ENCODE measurements at places on chromosomes 3 and 15.
A peak's percentile ranks its signal among the peaks of the same experiment; 100 is the strongest.

GRCh38 chr15:65077981-65078352, 1.4 kb downstream of the KBTBD13 start:
- DNase-seq = no peak

- DNase-seq = no peak
Measured at GRCh38 chr3:101320475-101320874, at the start of gene IMPG2. IMPG2 (minus strand) TSS chr3:101320575; CDS start chr3:101320372, 203 bp downstream.

DNA sequence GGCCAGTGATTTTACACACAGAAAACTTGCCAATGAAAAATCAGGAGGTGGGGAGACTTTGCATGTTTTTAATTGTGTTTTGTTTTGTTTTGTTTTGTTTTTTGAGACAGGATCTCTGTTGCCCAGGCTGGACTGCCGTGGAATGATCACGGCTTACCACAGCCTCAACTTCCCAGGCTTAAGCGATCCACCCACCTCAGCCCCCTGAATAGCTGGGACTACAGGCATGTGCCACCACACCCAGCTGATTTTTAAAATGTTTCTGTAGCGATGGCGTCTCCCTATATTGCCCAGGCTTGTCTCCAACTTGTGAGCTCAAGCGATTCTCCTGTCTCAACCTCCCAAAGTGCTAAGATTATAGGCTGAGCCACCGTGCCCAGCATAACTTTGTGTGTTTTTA, 46.0 kb downstream of the MEIS2 start:
- no peak for DNase-seq

- no peak for DNase-seq
Measured at GRCh38 chr3:126408099-126408498, 13.4 kb downstream of the CFAP100 start.

DNA sequence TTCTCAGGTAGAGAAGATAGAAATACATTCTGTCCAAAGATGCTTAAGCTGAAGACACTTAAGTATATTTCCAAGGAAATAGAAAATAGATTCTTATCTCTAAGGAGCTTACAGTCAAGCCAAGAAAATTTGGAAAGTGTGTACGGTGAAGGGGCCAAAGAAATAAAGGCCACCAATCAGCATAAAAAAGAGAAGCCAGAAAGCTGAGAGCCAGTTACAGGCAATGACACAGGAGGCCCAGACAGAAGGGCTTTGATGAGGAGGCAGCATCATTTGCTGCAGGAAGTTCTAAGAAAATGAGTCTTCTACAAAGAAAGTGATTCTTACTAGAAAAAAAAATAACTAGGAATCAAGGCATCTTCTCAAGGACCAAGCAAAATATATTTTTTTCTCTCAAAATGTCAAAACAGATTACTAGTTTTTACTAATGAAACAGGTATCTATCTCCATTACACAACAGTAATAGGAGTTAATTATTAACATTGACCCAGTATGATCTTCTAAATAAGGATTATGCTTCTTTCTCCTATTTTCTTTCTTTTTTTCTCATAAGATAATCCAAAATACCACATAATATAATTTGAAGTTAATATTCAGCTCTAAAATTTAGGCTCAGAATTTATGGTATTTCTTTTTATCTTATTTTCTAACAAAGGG, 82.1 kb upstream of the PHLDB2 start:
- no peak for DNase-seq

DNA sequence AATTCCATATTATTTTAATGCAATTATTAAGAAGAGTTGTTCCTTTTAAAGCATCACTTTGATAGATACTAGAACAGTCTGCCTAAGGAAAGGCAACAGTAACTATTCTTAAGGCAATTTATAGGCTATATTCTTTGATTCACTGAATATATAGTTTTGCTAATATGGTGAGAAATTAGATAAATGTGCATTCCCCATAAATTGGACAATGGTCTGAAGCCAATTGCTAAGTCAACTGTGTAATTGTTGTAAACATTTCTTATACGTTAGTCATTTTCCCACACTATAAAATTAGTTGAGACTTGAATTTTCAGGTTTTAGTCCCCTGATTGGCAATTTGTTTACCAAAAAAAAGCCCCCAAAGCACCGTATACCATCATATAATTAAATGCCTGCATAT, 263.0 kb upstream of the NECTIN3 start:
- DNase-seq = no peak

DNA sequence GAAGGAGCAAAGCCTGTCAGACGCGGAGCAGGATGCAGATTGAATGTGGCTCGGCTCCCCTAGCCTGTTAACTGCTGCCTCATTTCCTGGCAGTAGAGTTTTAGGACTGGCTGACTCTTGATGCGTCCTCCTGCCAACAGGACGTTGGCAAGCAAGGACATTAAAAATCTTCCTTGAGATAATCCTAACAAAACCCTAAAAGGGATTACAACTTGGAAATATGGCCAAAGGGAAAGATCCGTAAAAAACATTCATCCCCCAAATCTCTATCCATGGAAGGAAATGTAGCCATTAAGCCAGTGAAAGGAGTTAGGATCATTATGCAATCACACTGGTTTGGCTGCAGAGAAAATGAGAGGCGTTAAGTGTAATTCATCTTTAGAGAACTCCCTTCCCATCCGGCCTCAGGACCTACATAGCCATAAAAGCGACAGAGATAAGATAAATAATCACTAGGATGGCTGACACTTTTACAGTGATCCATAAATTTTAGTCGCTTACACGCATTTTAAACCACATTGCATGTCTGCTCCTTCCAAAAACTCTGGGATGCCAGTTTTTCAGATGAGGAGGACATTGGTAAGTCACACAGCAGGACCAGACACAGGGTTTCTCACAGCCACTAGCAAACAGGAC, 44.5 kb upstream of the C3orf80 start:
- DNase-seq = peak; percentile 71

DNA sequence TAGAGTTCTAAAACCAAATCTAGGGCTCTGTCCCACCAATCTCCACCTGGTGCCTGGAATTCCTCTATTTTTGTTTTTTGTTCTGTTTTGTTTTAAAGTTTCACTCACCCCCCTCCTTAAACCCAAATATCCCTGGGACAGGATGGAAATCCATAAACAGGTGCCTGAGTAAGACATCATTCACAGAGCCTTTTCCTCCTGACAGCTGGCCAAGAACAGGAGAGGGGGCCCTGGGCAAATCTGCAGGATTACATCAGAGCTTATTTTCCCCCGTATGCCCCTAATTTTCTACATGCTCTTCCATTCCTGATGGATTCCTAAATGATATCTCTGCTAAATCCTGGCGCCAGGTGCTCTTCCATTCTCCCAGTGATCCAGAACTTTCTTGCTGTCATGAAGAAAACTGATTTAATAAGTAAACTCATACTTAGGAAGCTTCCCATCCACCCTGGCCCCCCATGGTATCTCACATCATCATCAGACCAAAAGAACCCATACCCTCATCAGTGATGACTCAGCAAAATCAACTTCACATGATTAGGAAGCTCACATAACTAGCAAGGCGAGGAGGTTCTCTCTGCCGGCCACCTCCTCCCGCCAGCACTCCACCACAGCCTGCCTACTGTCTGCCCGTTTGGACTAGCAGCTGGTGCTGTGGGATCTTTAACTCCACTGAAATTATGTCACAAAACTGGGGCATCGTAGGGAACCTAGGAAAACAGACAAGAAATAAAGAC, 61.0 kb downstream of the LIPC start:
- DNase-seq = no peak

- no peak for DNase-seq
Measured at GRCh38 chr3:127786353-127787070, 35.8 kb downstream of the MGLL start.

GRCh38 chr3:169750665-169751064, 14.2 kb downstream of the TERC start:
- no peak for DNase-seq

- DNase-seq = no peak
Measured at GRCh38 chr15:74585191-74585590, 30.4 kb upstream of the CLK3 start.

- DNase-seq = peak; percentile 16
Measured at GRCh38 chr15:36598529-36599177, 19.2 kb downstream of the CDIN1 start.

DNA sequence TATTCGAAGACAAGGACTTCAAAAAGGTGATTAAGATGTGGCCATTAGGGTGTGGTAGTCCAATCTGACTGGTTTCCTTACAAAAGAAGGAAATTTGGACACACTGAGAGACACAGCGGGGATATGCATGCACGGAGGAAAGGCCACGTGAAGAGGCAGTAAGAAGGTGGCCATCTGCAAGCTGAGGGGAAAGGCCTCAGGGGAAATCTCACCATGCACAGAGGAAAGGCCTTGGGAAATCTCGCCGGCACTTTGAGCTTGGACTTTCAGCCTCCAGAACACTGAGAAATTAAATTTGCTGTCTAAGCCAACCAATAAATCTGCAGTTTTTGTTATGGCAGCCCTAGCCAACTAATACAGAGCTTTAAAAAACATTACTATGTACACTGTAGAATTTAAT, 78.8 kb downstream of the DLG1 start:
- no peak for DNase-seq

GRCh38 chr3:115139072-115139471, 8.0 kb downstream of the ZBTB20 start:
- DNase-seq = no peak
